ENCODE measurements at places on chromosomes 7 and 10. TPM values are rescaled to one million over a fixed set of nuclear protein-coding genes. Genes with fewer than 3 reads are reported as not detected.
A peak's percentile ranks its signal among the peaks of the same experiment; 100 is the strongest.

DNA sequence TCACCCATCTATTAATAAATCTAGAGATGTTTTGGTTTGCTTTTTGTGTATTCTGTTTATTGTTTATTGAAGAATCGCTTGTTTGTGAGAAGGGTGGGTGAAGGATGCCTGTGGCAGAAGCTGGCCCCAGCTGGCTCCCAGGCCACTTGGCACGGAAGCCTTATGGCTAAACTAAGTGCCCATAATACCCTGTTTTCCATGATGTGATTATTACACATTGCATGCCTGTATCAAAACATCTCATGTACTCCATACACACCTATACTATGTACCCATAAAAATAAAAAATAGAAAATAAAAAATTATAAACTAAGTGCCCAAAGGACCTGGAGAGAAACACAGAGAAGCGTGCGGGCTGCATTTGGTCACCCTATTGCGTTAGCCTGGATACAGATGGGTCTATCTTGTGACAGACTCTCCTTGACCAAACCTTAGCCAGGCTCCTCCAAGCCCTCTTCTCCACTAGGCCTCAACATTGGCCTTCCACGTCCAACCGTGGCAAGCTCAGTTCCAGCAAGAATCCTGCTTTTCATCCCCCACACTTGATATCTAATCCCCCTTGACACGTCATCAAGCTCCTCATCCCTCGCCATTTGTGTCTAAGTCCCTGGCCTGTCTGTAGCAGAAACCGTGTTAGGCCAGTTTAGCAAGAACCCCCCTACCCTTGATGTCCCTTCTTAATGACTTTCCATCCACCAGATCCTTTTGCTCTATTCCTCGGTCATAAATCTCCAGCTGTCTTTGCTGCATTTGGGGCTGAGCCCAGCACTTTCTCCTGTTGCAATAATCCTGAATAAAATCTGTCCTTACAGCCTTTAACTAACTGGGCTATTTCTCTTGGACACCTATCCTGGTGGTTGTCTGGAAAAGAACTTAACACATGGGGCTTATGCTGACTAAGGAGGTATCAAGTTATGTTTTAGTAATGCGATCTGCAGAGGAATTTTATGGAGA, 245.2 kb downstream of the TNS3 start:
- no peak for DNase-seq

- DNase-seq: no peak
Measured at GRCh38 chr7:7219216-7219615, 36.9 kb downstream of the C1GALT1 start.

DNA sequence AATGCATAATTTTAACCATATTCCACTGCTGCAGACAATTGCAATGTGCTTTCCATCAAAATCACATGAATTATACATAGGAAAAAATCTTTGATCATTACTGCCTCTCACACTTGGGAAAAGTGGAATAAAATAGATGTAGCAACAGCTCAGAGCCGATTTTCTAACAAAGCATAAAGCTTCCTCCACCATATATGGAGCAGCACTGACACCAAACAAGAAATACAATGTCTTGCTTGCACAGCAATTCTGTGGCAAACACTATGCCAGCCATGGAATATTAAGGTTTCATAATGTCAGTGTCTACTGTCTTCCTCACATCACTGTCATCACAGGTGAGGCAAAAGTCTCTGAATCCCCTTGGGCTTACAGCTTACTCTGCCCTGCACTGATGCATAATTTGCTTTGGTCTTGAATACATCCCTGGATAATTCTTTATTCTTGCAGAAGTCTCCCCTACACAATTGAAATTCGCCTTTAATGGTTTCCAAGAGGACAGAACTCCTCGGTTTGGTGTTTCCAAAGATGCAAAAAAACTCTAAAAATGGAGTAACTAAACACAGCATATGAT, 198.5 kb downstream of the CACNA2D1 start:
- DNase-seq: no peak

LRRC72 gene
- not detected for total RNA-seq

DNA sequence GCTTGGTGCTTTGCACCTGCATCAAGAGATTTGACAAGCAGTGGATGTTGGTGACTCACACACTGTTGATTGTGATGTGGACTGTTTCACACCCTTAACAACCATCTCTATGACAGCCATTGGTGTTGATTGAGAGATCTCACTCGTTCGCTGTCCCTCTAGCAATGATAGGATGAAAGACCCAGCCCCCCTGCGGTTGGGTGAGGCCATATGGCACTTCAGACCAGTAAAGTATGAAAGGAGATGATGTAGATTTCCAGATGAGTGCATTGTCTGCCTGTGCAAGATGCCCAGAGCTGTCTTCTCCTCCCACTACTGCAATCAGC, 138.7 kb upstream of the PRR15 start:
- DNase-seq: no peak

DNA sequence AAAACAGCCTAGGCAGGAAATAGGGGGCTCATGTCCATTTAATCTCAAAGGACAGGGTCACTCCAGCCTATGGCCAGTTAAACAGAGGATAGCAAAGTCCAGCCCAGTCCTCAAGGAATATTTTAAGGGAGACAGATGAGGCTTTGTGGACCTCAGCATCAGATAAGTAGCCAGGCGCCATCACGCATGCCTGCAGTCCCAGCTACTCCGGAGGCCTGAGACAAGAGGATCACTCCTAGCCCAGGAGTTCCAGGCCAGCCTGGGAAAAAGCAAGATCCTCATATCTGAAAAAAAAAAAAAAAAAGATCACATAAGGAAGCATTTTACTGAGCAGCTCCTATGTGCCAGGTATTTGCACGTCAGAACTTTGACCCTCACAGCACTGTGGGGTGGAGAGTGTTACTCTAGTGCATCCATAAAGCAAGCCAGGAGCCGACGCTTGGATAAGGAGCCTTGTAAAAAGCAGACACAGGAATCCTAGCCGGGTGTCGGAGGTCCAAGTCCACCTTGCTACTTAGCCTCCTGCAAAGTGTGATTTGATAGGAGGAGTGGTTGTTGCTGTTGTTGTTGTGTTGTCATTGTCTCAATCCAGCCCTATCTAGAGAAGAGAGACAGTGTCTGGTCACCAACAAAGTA, 61.8 kb upstream of the DOCK1 start:
- DNase-seq: no peak

- no peak for DNase-seq
Measured at GRCh38 chr10:97788552-97789442, 17.0 kb upstream of the SFRP5 start.

- no peak for DNase-seq
Measured at GRCh38 chr10:104957178-104957841, 316.2 kb downstream of the SORCS3 start.

- no peak for DNase-seq
Measured at GRCh38 chr10:71371750-71372166, 25.0 kb upstream of the CDH23 start.

GRCh38 chr10:100479037-100479436, 16.2 kb downstream of the WNT8B start:
- no peak for DNase-seq

- DNase-seq: peak; percentile 84
Measured at GRCh38 chr10:58590152-58590840, 77.6 kb downstream of the BICC1 start.

SPDYE2 gene
- total RNA-seq: not detected

KCP gene
- total RNA-seq: 3.4 TPM

NUDT13 gene
- total RNA-seq: 1.1 TPM

ZNF736 gene
- total RNA-seq: 10.7 TPM

DNA sequence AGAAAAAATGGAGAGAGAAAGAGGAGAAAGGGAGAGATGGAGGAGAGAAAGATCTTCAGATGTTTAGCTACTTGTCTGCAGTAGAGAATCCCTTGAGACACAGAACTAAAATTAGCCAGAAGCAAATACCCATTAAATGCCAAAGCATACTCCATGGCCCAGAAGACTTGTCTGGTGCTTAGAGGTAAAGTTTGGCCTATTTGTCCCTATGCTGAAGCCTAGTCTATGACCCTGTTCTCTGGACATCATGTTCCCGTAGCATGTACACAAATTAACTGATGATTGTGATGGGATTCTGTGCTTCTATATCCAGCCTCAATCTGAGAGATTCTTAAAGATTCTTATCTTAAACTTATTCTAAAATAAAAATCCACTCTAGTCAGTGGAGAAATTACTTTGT, 85.8 kb downstream of the NAMPT start:
- DNase-seq: no peak

CYP3A4 gene
- total RNA-seq: not detected

GRCh38 chr7:768881-769504, 41.9 kb upstream of the PRKAR1B start:
- no peak for DNase-seq

DNA sequence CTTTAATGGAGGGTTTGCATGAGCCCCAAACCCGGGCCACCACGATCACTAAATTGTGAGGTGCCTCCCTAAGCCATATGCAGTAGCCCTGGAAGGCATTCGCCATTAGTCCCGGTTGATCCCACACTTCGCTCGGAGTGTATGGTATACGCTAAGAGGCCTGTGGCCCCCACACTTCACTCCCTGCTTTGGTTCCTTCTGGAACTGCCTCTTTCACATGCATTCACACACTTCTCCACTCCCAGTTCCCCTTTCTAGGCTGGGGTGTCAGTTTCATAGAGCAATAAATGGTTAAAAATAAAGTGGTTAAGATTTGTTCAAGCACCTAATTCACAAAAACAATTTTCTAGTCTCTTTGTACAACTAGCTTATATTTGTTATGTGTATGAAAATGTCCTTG, 212.1 kb upstream of the KCND2 start:
- DNase-seq: no peak

CRPPA gene
- total RNA-seq: 0.75 TPM

All from PC-3 (cell line).